Adrenal gland (tissue), 19 donors: ENCODE measurements at places on chromosomes 2 and 18. TPM values are rescaled to one million over a fixed set of nuclear protein-coding genes. Genes with fewer than 3 reads are reported as not detected.

GRCh38 chr2:118983133-118983532 is 41.1 kb downstream of the MARCO start:
- H3K27ac ChIP-seq, result no peak overlapping the region
- no peaks in the 10 kb centered on the region for H3K36me3 ChIP-seq
- H3K27me3 ChIP-seq, result no peaks in the 10 kb centered on the region
- no peak for DNase-seq
- no peak overlapping the region for H3K4me3 ChIP-seq
- no peaks in the 10 kb centered on the region for H3K4me1 ChIP-seq

DNA sequence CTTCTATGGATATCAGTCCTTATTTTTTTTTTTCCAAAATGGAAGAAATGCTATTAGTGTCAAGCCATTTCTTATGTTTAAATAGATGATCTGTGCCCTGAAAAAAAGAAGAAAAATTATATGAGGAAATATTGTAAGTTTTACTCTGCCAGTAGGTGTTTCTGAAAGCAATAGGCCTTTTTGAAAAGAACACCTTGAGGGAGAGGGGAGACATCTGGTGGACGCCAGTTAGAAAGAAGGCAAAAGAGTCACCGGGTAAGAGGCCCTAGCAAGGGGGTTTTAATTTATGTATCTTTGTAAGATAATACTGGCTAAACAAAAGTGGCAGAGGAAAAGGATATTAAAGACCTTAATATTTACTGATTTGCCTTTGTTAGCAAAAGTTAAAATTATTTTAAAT is 56.1 kb downstream of the DYNAP start:
- H3K36me3 ChIP-seq, result no peaks in the 10 kb centered on the region
- no peak for DNase-seq
- H3K27ac ChIP-seq, result no peak overlapping the region
- H3K4me1 ChIP-seq, result no peaks in the 10 kb centered on the region
- H3K27me3 ChIP-seq, result no peaks in the 10 kb centered on the region

GRCh38 chr2:24613154-24613814 is 122.2 kb downstream of the NCOA1 start:
- H3K4me3 ChIP-seq, result no peak overlapping the region
- no peaks in the 10 kb centered on the region for H3K36me3 ChIP-seq
- no peak overlapping the region for H3K27ac ChIP-seq
- no peaks in the 10 kb centered on the region for H3K27me3 ChIP-seq
- DNase-seq, result no peak

RAX gene
- polyA plus RNA-seq, result not detected

GRCh38 chr2:119180892-119181291 is 22.3 kb upstream of the C1QL2 start:
- no peak for DNase-seq
- no peaks in the 10 kb centered on the region for H3K36me3 ChIP-seq
- no peaks in the 10 kb centered on the region for H3K4me1 ChIP-seq
- no peak overlapping the region for H3K27ac ChIP-seq
- no peak overlapping the region for H3K4me3 ChIP-seq

DNA sequence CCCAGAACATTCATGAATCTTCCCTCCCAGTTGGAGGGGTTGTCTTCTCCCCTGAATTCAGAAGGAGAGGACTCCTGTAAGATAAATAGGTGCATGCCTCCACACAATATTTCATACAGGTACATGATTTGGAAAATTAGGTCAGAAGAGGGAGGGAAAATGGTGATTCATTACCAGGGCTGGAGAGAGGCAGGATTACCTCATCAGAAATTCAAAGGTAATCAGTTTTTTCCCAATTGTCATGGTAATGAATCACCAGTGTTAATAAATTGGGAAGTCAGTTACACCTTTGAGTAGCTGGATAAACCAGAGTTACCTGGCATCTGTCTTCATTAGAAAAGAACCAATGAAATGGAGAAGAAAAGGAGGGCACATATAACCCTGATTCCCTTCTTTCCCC is 128.5 kb downstream of the EN1 start:
- no peaks in the 10 kb centered on the region for H3K27me3 ChIP-seq
- no peaks in the 10 kb centered on the region for H3K4me1 ChIP-seq
- no peak overlapping the region for H3K27ac ChIP-seq
- no peaks in the 10 kb centered on the region for H3K36me3 ChIP-seq

C2orf66 gene
- 1.2 TPM for polyA plus RNA-seq

GRCh38 chr2:114569166-114569565 is 126.7 kb downstream of the DPP10 start:
- no peak overlapping the region for H3K4me3 ChIP-seq
- no peaks in the 10 kb centered on the region for H3K27me3 ChIP-seq
- no peak for DNase-seq
- H3K27ac ChIP-seq, result no peak overlapping the region

DNA sequence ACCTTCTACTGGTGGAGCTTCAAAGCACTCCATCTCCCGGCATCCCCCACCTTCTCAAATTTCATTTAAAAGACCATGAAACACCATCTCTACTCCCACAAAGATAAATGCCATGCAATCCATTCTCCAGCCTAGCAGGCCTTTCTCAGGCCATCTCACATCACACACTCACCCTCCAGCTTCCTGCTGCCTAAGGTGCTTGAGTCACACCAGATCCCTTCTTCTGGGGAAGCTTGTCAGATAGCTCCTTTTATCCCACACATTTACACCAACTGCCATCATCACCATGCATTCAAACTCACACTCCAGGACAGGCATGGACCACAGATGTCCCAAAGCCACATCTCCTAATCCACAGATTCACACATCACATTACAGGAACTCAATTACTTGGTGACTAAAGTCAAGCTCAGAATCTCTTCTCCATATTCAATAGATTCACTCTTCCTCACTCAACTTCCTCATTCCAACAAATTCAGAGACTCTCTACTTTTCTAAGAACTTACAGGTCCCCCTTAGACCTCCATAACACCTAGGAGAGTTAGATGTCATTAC is 292.5 kb downstream of the TNS1 start:
- H3K36me3 ChIP-seq, result no peaks in the 10 kb centered on the region
- no peak overlapping the region for H3K4me3 ChIP-seq
- no peaks in the 10 kb centered on the region for H3K4me1 ChIP-seq
- no peak overlapping the region for H3K27ac ChIP-seq

OR6B2 gene
- not detected for polyA plus RNA-seq

DNA sequence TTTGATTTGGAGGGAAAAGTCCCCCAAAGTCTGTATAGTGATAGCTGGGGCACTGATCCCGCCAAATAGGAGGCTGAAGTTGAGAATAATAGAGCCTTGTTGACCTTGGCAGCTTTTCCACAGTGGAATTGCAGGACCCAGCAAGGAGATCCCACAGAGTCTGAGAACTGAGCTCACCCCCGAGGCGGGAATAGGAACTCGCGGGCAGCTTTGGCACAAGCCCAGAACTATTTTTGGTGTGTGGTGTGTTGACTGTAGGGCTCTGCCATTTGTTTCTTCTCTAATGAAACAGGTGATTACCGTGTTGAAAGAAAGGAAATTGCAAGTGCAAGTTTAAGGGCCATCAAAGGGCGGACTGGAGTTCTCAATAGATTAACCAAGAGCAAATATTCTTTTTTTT is 34.0 kb downstream of the SH3RF3 start:
- H3K4me1 ChIP-seq, result peaks cover 29% of the 10 kb centered on the region
- DNase-seq, result peak; percentile 34
- no peak overlapping the region for H3K4me3 ChIP-seq
- no peak overlapping the region for H3K27ac ChIP-seq

DNA sequence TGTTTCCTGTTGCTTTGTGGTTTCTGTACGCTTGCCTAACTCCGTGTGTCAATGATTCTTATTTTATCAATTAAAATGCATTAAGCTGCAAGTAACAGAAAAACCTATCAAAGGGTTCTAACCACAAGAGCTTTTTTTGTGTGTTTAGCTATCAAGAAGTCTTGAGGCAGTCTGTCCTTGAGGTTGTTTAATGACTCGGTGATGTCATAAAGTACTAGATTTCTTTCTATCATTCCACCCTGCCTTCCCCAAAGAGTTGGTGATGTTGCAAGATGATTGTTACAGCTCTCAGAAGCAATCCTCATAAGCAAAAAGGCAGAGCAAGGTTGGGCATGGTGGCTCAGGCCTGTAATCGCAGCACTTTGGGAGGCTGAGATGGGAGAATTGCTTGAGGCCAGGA is 51.9 kb upstream of the SPTBN1 start:
- no peaks in the 10 kb centered on the region for H3K27me3 ChIP-seq
- no peak overlapping the region for H3K4me3 ChIP-seq
- peaks cover 15% of the 10 kb centered on the region for H3K4me1 ChIP-seq
- H3K36me3 ChIP-seq, result no peaks in the 10 kb centered on the region
- no peak for DNase-seq
- no peak overlapping the region for H3K27ac ChIP-seq

- DNase-seq, result no peak
- H3K36me3 ChIP-seq, result no peaks in the 10 kb centered on the region
Observed at GRCh38 chr2:124753842-124754241, 728.8 kb downstream of the CNTNAP5 start.

- peaks cover 13% of the 10 kb centered on the region for H3K4me1 ChIP-seq
- no peak for DNase-seq
Observed at GRCh38 chr18:3878401-3878800, 428.4 kb downstream of the TGIF1 start.

DNA sequence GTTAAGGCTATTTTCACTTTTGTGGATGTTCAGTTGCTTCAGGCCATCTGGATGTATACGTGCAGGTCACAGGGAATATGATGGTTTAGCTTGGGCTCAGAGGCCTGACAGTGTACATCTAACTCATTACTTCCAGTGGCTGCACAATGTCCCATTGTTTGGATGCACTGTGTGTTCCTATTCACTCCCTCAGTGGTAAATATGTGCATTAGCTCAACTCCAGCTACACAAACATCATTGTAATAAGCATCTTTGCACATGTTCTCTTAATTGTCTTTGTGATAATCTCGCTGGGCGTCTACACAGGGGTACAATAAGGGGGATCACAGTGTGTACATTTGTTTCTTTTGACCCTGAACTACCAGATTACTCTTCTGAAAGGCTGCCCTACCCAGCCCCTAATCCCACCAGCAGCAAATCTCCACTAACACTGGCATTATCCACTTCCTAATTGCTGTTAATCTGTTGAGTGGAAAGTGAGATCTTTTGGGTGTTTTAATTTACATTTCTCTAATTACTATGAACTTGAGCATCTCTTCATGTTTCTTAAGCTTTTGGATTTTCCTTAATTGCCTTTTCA is 56.1 kb upstream of the POLE4 start:
- H3K4me1 ChIP-seq, result no peaks in the 10 kb centered on the region
- H3K36me3 ChIP-seq, result no peaks in the 10 kb centered on the region
- H3K27ac ChIP-seq, result no peak overlapping the region

MROH2A gene
- polyA plus RNA-seq, result not detected

DNA sequence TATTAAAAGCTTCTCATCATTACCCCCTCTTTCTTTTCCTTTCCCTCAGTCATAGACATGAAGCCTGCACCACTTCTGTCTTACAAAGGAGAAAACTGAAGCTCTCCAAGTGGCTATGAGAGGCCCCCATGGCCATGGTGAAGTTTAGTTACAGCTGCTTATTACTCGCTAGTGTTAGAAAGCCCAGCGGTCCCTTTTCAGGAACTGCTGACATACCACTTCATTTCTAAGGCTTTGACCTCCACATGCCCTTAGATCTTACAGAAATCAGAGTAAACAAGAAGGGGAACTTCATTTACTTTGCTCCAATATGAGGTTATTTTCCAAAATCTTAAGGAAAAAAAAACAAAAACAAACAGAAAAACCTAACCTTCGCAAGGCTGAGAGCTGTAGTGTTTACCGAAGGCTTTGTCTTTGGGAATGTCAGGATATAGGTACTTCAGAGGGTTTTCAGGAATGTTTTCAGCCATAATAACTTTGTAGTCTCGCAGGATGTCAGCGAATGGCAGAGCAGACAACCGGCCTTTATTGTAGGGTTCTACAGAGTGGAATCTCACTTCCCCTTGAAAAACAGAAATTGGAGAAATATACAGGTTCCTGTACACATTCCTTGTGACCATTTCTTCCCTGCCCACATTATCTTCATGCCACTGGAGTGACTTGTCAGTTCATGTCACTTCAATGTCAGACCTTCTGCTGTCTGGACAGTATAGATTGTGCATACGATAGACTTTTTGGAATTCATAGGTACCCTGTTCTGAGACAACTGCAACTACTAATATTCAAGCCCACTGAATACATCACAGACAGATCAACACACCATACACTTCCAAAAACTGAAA is 18.8 kb upstream of the STAT1 start:
- H3K36me3 ChIP-seq, result no peaks in the 10 kb centered on the region
- no peak for DNase-seq
- no peak overlapping the region for H3K4me3 ChIP-seq
- H3K4me1 ChIP-seq, result peaks cover 5% of the 10 kb centered on the region
- H3K27me3 ChIP-seq, result no peaks in the 10 kb centered on the region
- no peak overlapping the region for H3K27ac ChIP-seq

DNA sequence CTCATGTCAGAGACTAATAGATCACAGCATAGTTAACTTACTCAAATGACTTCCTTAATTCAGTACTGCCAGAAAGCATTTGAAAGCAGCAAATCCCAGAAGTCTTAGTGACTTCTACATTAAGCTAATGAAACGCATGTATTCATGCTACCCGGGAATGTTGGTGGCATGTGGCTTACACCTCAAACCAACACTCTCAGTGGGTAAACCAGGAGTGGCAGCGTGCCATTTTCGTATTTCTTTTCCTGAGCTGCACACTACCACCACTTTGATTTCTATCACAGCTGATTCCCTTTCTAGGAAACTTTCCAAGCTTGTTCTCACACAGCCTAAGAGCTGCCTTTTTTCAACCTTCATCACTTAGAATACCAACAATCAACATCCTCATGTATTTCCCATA is 646.6 kb downstream of the NRXN1 start:
- H3K4me1 ChIP-seq, result no peaks in the 10 kb centered on the region
- H3K4me3 ChIP-seq, result no peak overlapping the region
- no peaks in the 10 kb centered on the region for H3K27me3 ChIP-seq
- no peaks in the 10 kb centered on the region for H3K36me3 ChIP-seq
- no peak for DNase-seq

TDRD15 gene
- not detected for polyA plus RNA-seq

GRCh38 chr2:16604236-16604635 is 61.4 kb downstream of the CYRIA start:
- no peak overlapping the region for H3K4me3 ChIP-seq
- H3K36me3 ChIP-seq, result no peaks in the 10 kb centered on the region
- DNase-seq, result no peak
- no peaks in the 10 kb centered on the region for H3K27me3 ChIP-seq

GRCh38 chr18:45562567-45563479 is 52.5 kb upstream of the SLC14A2 start:
- peak; percentile 12 for DNase-seq
- H3K36me3 ChIP-seq, result no peaks in the 10 kb centered on the region

DNA sequence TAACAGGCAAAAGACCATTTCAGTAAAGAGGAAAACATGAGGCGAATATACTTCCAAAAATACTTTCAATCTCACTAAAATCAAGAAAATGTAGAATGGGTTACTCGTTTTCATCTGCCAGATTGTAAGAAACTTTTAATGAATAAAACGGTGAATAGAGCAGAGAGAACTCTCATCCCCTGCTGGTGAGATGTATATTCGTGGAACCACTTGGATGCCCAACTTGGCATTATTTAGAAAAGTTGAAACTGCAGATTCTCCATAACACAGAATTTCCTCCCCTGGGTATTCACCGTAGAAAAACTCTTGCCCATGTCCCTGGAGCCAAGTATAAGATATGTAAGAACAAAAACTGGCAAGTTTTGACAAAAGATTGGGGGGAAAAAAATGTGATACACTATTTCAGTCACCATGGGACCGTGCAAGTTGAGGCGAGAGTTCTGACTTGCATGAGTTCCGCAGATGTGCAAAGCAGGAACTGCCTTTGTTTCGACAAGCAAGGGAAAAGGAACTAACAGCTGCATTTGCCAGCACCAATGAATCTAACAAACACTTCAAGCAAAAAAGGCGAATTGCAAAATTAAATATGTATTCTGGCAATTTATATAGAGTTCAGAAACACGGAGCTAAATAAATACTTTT is 14.8 kb downstream of the TIMM21 start:
- no peak for DNase-seq
- H3K27me3 ChIP-seq, result no peaks in the 10 kb centered on the region
- H3K4me3 ChIP-seq, result no peak overlapping the region

ASPRV1 gene
- polyA plus RNA-seq, result 3.5 TPM
